ENCODE measurements at places on chromosomes 7 and 10. TPM values are rescaled to one million over a fixed set of nuclear protein-coding genes. Genes with fewer than 3 reads are reported as not detected.

FRAT2 gene
- 8.4 TPM for total RNA-seq

DNA sequence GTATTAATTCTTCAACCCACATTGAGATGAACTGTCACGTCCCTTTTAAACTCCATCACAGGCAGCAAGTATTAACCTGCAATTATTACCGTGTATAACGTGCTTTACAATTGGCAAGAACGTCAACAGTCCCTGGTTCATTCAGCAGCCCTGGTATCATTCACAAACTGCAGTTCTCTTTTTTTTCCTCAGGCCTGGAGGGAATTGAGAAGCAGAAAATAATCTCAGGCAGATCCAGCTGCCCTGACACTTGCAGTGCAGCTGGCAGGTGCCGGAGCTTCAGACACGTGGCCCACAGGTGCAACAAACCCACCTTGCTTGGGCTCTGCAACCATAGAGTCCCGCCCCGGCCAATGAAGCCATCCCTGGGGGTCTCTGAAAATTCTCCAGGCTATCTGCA, 137.3 kb downstream of the PLXNA4 start:
- no peaks in the 10 kb centered on the region for H3K36me3 ChIP-seq
- no peak overlapping the region for H3K4me3 ChIP-seq
- H3K27me3 ChIP-seq: no peaks in the 10 kb centered on the region
- no peak overlapping the region for H3K27ac ChIP-seq
- DNase-seq: no peak

- H3K27me3 ChIP-seq: no peaks in the 10 kb centered on the region
- no peak for DNase-seq
- H3K4me1 ChIP-seq: no peaks in the 10 kb centered on the region
- no peaks in the 10 kb centered on the region for H3K36me3 ChIP-seq
These were observed 76.0 kb upstream of the C1QL3 start for GRCh38 chr10:16597656-16598055.

GRCh38 chr7:112433289-112433688, 17.0 kb upstream of the IFRD1 start:
- no peaks in the 10 kb centered on the region for H3K27me3 ChIP-seq
- no peaks in the 10 kb centered on the region for H3K4me1 ChIP-seq
- no peak overlapping the region for H3K27ac ChIP-seq
- no peaks in the 10 kb centered on the region for H3K36me3 ChIP-seq
- no peak overlapping the region for H3K4me3 ChIP-seq

DNA sequence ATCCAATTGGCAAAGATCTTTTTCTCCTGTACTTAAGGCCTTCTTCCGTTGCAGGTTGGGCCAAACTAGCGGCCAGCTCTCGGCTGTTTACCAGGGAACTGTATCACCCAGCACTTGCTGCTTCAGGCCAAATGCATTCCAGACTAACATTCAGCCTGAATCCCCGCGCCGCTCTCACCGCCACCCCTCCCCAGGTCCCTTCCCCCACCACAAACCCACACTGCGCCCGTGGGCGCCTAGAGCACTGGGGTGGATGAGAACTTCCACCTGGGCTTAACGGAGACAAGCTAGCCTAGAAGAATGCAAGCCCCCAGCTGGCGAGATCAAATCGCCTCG, 676 bp downstream of the TCAF1 start:
- no peaks in the 10 kb centered on the region for H3K36me3 ChIP-seq
- peak; percentile 63 for DNase-seq
- peak overlapping the region; percentile 64 for H3K4me3 ChIP-seq
- no peaks in the 10 kb centered on the region for H3K4me1 ChIP-seq
- H3K27me3 ChIP-seq: no peaks in the 10 kb centered on the region

DNA sequence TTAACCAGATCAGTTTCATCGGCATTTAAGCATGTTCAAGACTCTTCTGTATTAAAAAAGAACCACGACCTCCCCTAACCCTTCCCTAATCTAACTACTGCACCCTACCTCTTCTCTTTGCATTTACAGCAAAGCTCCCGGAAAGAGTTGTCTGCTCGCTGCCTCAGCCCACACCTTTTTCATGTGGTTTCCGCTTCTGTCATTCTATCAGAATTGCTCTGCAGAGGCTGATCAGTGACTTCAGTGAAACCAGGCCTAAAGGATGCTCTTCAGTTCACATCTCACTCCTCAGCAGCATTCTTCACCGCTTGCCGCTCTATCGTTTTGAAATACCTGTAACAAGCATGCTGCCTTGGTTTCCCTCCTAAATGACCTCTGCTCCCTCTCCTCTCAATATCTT, 160.9 kb downstream of the SDK1 start:
- no peak overlapping the region for H3K27ac ChIP-seq
- no peaks in the 10 kb centered on the region for H3K4me1 ChIP-seq
- H3K36me3 ChIP-seq: no peaks in the 10 kb centered on the region
- DNase-seq: no peak

DNA sequence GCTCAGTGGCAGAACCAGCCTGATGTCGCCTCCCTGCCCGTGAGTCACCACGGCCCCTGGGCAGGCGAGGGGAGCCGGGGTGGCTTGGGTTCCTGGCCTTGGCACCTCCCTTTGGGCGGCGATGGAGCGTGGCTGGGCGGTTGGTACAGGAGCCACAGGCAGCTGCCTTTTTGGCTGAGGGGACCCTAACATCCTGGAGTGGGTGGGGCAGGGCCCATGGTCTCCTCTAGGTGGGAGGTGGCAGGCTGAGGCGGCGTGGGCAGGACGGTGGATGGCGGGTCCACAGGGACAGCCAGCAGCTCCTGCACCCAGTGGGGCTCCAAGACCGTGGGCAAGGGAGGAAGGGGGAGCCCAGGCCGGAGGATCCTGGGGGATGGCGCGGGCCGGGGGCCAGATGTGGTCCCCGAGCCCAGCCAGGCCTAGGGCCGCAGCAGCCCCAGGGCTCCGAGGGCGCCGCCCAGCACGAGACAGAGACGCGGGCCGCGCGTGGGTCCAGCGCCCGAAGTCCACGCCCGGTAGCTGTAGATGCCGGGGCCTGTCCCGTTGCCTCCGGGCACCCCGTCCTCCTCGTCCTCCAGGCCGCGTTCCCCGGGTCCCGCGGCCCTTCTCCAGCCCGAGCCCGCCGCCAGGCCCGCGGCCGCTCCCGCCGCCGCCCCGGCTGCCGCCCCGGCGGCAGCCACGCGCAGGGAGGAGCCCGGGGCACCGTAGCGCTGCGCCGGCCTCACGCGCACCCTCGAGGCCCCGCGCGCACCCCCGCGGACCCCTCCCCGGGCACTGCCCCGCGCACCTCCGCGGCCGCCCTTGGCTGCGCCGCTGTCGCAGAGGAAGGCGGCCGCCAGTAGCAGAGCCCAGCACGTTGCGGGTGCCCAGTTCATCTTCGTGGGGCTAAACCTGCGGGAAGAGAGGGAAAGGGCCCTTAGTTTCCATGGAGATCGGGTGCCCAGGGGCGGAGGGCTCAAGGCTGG, 1.3 kb downstream of the SPRN start:
- H3K27ac ChIP-seq: no peak overlapping the region
- no peak overlapping the region for H3K4me3 ChIP-seq
- no peaks in the 10 kb centered on the region for H3K4me1 ChIP-seq
- no peaks in the 10 kb centered on the region for H3K36me3 ChIP-seq

GRCh38 chr10:2005546-2005945, 268.2 kb upstream of the ADARB2 start:
- H3K4me1 ChIP-seq: no peaks in the 10 kb centered on the region
- H3K4me3 ChIP-seq: no peak overlapping the region
- no peak overlapping the region for H3K27ac ChIP-seq
- DNase-seq: no peak

LRMDA gene
- 9.9 TPM for total RNA-seq

RPP30 gene
- total RNA-seq: 14.5 TPM

DNA sequence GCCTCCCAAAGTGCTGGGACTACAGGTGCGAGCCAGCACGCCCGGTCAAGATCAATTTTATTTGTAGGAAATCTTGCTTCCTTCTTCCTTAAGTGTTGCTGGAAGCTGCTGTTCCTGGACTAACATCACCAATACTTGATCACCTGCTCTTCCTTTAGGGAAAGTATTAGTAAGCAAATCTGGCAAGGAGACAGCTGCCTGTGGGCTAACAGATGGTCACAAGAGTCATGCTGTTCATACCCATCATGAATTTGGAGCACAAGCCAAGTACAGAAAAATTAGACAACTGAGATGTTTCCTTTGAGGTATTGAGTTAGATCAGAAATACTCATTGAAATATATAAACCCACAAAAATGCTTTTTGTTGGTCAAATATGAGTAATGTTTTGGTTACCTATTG, 27.9 kb downstream of the BAIAP2L1 start:
- H3K4me1 ChIP-seq: no peaks in the 10 kb centered on the region
- no peaks in the 10 kb centered on the region for H3K27me3 ChIP-seq
- H3K36me3 ChIP-seq: no peaks in the 10 kb centered on the region
- H3K27ac ChIP-seq: no peak overlapping the region
- H3K4me3 ChIP-seq: no peak overlapping the region
- no peak for DNase-seq

TRPV5 gene
- total RNA-seq: not detected

GRCh38 chr10:30415593-30415992, 18.4 kb upstream of the MAP3K8 start:
- no peaks in the 10 kb centered on the region for H3K36me3 ChIP-seq
- no peaks in the 10 kb centered on the region for H3K4me1 ChIP-seq
- DNase-seq: no peak
- no peak overlapping the region for H3K4me3 ChIP-seq
- H3K27ac ChIP-seq: no peak overlapping the region

AKR1C4 gene
- total RNA-seq: 173 TPM

DNA sequence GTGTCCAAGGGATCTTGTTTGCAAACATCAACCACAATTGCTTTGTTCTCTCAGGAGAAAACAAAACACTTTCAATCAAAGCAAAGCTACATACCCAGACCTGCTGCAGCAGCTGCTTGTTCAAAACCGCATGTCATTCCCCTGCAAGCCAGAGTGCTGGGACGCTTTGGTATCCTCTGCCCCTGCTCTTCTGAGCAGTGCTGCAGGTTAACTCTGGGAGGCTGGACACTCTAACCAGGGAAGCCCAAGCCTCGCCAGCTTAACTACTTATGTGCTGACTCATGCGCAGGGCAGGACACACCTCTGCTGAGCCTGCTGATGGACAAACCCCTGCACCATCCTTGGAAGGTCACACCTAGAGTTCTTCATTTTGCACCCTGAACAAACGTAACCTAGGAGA, 28.2 kb upstream of the ASAH2 start:
- H3K36me3 ChIP-seq: no peaks in the 10 kb centered on the region
- no peak overlapping the region for H3K4me3 ChIP-seq
- H3K27me3 ChIP-seq: no peaks in the 10 kb centered on the region

SFTPA1 gene
- 0.40 TPM for total RNA-seq

RAMP3 gene
- total RNA-seq: 9.4 TPM

- DNase-seq: no peak
- H3K36me3 ChIP-seq: no peaks in the 10 kb centered on the region
- H3K27me3 ChIP-seq: no peaks in the 10 kb centered on the region
- H3K27ac ChIP-seq: no peak overlapping the region
- H3K4me1 ChIP-seq: no peaks in the 10 kb centered on the region
These were observed 6.0 kb downstream of the CPXM2 start for GRCh38 chr10:123885406-123886170.

GRCh38 chr10:28728366-28728765, 51.0 kb downstream of the BAMBI start:
- no peaks in the 10 kb centered on the region for H3K27me3 ChIP-seq
- no peaks in the 10 kb centered on the region for H3K36me3 ChIP-seq
- DNase-seq: no peak
- H3K4me3 ChIP-seq: no peak overlapping the region
- no peak overlapping the region for H3K27ac ChIP-seq

- no peaks in the 10 kb centered on the region for H3K27me3 ChIP-seq
- H3K4me1 ChIP-seq: no peaks in the 10 kb centered on the region
- no peaks in the 10 kb centered on the region for H3K36me3 ChIP-seq
These were observed 158.4 kb upstream of the ZNF32 start for GRCh38 chr10:43806831-43807640.

MYOZ1 gene
- not detected for total RNA-seq

RFC2 gene
- total RNA-seq: 8.0 TPM

MMRN2 gene
- total RNA-seq: 11.6 TPM

H2BK1 gene
- total RNA-seq: not detected

GRCh38 chr7:130896898-130897514, 163.0 kb upstream of the KLF14 start:
- H3K4me1 ChIP-seq: peaks cover 56% of the 10 kb centered on the region
- no peaks in the 10 kb centered on the region for H3K36me3 ChIP-seq
- H3K27me3 ChIP-seq: no peaks in the 10 kb centered on the region
- DNase-seq: peak; percentile 77
- no peak overlapping the region for H3K4me3 ChIP-seq
- H3K27ac ChIP-seq: no peak overlapping the region

DNA sequence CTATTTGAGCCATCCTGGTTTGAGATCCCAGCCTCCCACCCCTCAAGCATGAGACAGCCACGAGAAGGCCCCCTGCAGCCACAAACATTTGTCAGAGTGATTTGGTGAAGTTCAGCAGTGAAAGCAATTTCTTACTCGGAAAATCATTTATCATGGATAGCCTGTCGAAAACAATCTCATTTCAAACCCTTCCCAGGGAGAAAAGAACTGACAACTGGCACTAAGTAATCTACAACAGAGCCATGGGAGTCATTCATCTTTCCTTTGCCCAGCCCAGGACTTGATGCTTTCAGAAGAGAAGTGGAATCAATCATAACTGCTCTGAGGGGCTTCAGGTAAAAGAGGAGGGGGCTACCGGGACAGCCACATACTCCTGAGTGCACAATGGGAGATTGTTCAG, 411.2 kb downstream of the KCNMA1 start:
- no peak for DNase-seq
- no peak overlapping the region for H3K27ac ChIP-seq
- no peak overlapping the region for H3K4me3 ChIP-seq
- peaks cover 13% of the 10 kb centered on the region for H3K4me1 ChIP-seq

DNA sequence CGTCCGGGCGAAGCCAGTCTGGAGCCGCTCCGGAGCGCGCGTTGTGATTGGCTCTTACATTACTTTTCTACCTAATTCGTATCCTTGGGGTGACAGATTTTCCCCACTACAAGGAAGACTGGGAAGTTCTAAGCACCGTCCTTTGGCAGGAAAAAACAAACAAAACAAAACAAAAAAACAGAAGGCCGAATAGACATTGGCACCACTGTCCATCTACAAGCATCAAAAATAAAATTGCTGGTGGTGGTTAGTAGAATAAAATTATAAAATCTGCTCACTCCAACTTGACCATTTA, 651 bp upstream of the SKAP2 start:
- no peak for DNase-seq
- no peaks in the 10 kb centered on the region for H3K36me3 ChIP-seq
- H3K27ac ChIP-seq: peak overlapping the region; percentile 79
- peaks cover 3% of the 10 kb centered on the region for H3K4me1 ChIP-seq
- H3K27me3 ChIP-seq: no peaks in the 10 kb centered on the region

FKBP9 gene
- total RNA-seq: 28.6 TPM

ACSL5 gene
- total RNA-seq: 90.9 TPM

GRCh38 chr10:68957284-68957615, 1.3 kb downstream of the DDX21 start:
- DNase-seq: no peak
- H3K27me3 ChIP-seq: no peaks in the 10 kb centered on the region
- peak overlapping the region; percentile 64 for H3K27ac ChIP-seq

DNA sequence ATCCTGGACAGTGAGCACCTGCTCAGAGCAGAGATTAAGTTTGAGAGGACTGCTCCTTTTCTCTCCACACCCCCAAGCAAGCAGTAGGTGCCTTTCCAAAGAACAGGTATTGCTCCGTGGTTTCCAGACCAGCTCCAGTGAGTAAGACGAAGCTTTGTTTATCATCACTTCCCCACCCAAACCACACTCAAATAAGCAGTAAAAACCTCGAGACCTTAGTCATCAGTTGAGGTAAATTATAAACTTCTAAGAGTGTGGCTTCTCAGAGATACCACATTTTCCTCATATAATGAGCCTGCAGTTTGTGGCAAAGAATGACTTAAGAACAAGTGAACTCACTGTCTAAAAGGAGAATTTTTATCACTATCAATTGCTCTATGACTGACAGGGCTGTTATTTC, 50.0 kb upstream of the GRB10 start:
- H3K27me3 ChIP-seq: no peaks in the 10 kb centered on the region
- H3K27ac ChIP-seq: no peak overlapping the region
- DNase-seq: no peak
- no peaks in the 10 kb centered on the region for H3K4me1 ChIP-seq
- no peak overlapping the region for H3K4me3 ChIP-seq
- H3K36me3 ChIP-seq: no peaks in the 10 kb centered on the region

MEOX2 gene
- 0.33 TPM for total RNA-seq

All from right lobe of liver (tissue), 6 donors.